ENCODE measurements at places on chromosomes 12 and 14.

- no peak for DNase-seq
These were observed 4.6 kb downstream of the CDH24 start for GRCh38 chr14:23052671-23053070.

DNA sequence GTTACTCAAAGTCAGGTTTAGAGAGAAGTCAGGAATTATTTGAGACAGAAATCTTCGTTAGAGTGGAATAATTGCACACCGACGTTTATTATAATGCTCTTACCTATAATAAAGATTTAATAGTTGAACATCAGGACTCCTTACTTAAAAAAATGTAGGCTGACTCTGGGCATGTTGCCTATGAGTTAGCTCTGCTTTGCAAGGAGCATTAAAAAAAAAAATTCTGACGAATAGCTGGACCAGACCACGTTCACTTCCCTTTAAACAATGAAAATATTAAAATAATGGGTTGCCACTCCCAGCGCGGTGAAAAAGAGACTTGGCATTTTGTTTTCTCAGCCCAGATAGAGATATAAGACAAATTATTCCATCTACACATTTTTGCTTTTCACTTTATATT lies 574 bp upstream of the FANCM start:
- no peak for DNase-seq

DNA sequence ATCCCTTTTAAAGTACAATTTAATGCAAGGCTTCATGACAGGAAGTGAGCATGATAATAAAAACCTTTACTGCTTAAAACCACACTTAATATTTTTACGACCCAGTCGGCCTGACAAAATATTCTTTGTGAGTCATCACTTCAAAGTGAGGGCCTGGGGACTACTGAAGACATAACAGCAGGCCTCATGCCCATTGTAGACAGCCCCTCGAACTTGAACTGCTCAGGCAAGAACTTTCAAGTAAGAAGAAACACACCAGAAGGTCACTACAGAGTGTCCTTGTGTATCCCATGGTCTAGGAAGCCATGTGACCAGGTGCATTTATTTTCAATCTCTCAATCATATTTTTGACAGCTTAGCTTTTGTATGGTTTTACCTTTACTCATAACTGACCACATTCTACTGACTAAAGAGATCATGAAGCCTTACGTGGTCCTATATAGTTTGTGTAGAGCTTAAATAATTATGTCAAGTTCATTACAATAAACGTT lies 61.4 kb upstream of the MANSC4 start:
- no peak for DNase-seq

DNA sequence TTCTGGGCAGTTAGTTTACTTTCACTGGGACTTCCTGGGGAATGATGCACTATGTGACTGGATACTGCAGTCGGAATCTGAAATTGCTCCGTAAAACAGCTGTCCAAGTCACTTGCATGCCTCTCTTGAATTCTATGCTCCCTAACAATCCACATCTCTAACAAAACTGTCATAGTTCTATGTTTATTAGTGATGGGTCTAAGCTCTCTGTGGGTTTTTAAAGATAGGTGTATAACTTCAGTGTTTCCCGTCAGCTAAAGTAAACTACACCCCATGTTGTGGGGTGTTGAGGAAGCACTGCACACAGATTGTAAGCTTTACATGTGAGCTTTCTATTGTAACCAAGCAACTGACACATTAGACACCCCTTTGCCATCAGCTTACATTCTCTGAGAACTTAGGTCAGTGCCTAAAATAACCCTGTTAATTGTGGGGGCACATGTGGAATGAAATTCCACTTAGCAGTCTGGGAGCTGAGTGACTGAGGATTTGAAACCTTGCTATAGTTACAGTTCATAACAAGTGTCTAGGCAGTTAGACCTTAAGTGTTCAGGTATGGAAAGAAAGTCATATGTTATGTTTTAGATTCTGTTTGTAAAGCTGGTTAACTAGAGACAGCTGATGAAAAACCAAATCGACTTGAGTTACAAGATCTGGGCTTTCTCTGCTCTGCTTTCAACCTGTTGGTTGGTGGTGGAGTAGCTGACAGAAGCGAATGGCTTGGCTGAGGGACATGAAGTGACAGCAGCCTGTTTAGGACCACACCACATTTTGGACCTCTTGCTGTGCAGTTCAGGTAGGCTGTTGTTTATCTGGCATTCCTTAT lies 165.7 kb downstream of the AKAP6 start:
- no peak for DNase-seq

DNA sequence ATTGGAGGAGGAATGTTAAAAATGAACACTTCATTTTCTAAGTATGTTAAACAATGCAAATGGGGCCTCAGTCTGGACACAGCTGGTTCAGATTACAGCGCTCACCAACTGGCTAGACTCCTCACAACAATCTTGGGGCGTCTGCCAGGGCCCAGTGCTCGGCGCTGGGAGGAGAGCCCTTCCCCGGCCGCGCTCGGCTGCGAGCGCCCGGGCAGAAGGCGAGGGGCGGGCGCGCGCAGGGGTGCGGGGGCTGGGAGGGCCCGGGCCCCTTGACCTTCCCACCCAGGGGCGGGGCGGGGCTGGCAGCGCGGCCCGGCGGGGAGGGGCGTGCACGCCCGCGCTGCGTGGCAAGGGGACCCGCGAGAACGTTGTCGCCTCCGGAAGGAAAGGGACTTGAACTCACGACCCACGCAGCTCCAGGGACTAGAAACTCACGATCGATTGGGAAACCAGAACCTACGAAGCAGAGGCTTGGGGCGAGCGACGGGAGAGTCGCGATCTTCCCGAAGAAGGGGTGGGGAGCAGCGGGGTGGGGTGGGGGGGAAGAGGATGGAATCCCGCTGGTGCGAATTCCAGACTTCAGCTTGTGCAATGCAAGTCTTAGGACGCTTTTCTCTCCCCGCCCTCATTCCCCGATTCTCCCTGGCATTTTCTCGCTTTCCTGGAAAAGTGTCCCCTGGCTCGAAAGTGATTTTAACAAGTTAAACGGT lies at the start of gene FBLN5:
FBLN5 (minus strand) TSS at position 220 of the 710 bp plus-strand sequence. CDS start 465 bp downstream, outside the sequence.
- DNase-seq, result no peak

DNA sequence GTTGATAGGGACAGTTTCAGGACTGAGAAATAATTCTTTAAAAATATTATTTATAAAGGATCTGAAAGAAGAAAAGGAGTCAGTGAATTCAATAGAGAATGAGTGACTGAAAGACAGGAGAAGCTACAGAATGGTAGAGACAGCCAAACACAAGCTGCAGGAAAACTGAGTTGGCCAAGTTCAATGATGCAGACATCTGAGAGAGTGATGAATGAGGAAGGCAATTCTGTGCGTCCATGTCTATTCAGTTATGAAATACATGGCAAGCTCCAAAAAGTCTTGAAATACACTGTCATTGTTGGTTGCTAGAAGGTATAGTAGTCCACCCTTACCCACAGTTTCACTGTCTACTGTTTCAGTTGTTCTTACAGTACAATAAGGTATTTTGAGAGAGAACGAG lies 6.8 kb downstream of the LRRC74A start:
- no peak for DNase-seq

- DNase-seq, result no peak
These were observed 43.9 kb downstream of the EFCAB11 start for GRCh38 chr14:89910691-89911009.

GRCh38 chr14:92459030-92459949 lies 54.3 kb upstream of the RIN3 start:
- DNase-seq, result no peak

DNA sequence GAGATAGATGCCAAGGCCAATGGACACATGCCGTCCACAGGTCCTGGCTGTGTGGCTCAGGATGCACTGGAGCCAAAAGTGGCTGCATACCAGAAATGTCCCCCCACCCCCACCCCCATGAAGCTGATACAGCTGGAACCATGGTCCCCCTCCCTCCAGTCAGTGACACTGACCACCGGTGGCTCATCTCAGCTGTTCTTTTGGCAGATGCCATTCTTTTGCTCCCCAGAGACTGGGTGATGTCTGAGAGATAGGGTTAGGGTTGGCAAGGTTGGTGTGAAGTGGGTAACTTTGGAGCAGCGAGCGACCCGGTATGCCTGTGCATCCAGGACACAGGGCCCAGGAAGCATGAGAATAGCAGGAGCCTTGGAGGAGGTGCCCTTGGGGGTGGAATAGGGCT lies 285.6 kb downstream of the CACNA1C start:
- no peak for DNase-seq

All from NCI-H510A (cell line).